ENCODE measurements at places on chromosomes 6 and 20.

- peaks cover 7% of the 10 kb centered on the region for H3K27me3 ChIP-seq
- no peak overlapping the region for H3K27ac ChIP-seq
- H3K36me3 ChIP-seq, result peaks cover 8% of the 10 kb centered on the region
Observed at GRCh38 chr6:95551678-95552324, 25.5 kb upstream of the MANEA start.

GRCh38 chr6:120675886-120676285, 658.4 kb downstream of the TBC1D32 start:
- no peak overlapping the region for H3K4me3 ChIP-seq
- H3K36me3 ChIP-seq, result no peaks in the 10 kb centered on the region
- H3K27ac ChIP-seq, result no peak overlapping the region
- DNase-seq, result no peak
- no peaks in the 10 kb centered on the region for H3K4me1 ChIP-seq

GRCh38 chr6:6405031-6405430, 84.6 kb upstream of the F13A1 start:
- H3K36me3 ChIP-seq, result no peaks in the 10 kb centered on the region
- H3K27me3 ChIP-seq, result no peaks in the 10 kb centered on the region
- no peaks in the 10 kb centered on the region for H3K4me1 ChIP-seq

- no peaks in the 10 kb centered on the region for H3K27me3 ChIP-seq
- H3K36me3 ChIP-seq, result peaks cover 2% of the 10 kb centered on the region
- H3K27ac ChIP-seq, result no peak overlapping the region
- H3K4me3 ChIP-seq, result no peak overlapping the region
- no peak for DNase-seq
- H3K4me1 ChIP-seq, result no peaks in the 10 kb centered on the region
Observed at GRCh38 chr6:156098839-156099238, 643.2 kb upstream of the NOX3 start.

GRCh38 chr20:47964149-47964548, 178.9 kb upstream of the SULF2 start:
- no peaks in the 10 kb centered on the region for H3K36me3 ChIP-seq
- no peak overlapping the region for H3K4me3 ChIP-seq
- no peaks in the 10 kb centered on the region for H3K4me1 ChIP-seq
- H3K27me3 ChIP-seq, result peaks cover 3% of the 10 kb centered on the region
- no peak overlapping the region for H3K27ac ChIP-seq

DNA sequence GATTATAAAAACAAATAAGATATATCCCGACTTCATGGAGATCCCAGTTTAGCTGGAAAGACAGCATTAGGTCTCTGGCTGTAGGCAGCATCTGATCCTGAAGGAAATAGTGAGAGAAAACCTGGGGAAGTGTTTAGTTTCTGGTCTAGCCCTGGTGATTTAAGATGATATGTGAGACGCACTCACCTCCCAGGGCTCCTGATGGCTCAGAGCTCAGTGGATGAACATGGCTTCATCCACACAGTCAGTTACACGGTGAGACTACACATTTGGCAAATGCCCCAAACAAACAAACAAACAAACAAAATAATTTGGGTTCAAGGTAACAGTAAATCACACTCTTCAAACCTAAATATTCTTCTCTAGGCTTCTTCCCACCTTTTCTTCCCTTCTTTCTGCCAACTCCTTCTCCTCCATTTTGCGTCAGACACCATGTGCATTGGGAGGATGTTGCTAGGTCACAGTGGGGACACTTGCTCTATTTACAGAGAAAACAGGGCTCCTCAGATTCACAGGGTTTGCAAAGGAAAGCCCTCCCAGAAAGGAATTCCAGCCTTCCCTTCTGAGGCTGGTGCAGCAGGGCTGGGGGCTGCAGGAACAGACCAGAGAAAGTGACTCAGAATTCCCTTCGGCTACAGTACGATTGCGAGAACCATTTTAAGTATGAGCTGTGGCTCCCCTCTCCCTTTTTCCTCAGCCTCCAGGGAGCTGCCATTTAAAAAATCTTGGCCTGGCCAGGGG, 59.6 kb upstream of the SALL4 start:
- no peak for DNase-seq
- no peaks in the 10 kb centered on the region for H3K4me1 ChIP-seq
- no peak overlapping the region for H3K27ac ChIP-seq
- H3K4me3 ChIP-seq, result no peak overlapping the region
- peaks cover 18% of the 10 kb centered on the region for H3K27me3 ChIP-seq

GRCh38 chr6:157188213-157188612, 135.1 kb downstream of the TMEM242 start:
- no peak for DNase-seq
- H3K4me1 ChIP-seq, result peaks cover 8% of the 10 kb centered on the region
- no peaks in the 10 kb centered on the region for H3K27me3 ChIP-seq
- no peak overlapping the region for H3K27ac ChIP-seq

DNA sequence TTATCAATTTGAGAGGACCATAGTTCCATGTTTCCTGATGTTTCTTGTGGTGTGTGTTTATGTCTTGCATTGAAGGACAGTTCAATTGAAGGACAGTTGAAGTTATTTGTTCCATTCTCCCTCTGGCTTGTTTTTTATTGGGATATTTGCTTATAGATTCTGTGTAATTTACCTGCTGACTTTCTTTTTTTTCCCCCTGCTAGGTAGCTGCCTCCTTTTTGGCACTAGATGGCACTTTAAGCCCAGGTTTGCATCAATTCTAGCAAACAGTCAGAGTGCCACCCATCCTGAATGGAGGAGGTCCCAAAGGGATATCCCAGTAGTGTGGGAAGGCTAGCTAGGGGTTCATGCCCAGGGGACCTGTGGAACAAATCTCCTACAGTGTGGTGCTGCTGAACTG, 78.1 kb downstream of the CFAP61 start:
- no peaks in the 10 kb centered on the region for H3K4me1 ChIP-seq
- no peaks in the 10 kb centered on the region for H3K36me3 ChIP-seq
- no peak overlapping the region for H3K4me3 ChIP-seq
- H3K27me3 ChIP-seq, result peaks cover 20% of the 10 kb centered on the region

DNA sequence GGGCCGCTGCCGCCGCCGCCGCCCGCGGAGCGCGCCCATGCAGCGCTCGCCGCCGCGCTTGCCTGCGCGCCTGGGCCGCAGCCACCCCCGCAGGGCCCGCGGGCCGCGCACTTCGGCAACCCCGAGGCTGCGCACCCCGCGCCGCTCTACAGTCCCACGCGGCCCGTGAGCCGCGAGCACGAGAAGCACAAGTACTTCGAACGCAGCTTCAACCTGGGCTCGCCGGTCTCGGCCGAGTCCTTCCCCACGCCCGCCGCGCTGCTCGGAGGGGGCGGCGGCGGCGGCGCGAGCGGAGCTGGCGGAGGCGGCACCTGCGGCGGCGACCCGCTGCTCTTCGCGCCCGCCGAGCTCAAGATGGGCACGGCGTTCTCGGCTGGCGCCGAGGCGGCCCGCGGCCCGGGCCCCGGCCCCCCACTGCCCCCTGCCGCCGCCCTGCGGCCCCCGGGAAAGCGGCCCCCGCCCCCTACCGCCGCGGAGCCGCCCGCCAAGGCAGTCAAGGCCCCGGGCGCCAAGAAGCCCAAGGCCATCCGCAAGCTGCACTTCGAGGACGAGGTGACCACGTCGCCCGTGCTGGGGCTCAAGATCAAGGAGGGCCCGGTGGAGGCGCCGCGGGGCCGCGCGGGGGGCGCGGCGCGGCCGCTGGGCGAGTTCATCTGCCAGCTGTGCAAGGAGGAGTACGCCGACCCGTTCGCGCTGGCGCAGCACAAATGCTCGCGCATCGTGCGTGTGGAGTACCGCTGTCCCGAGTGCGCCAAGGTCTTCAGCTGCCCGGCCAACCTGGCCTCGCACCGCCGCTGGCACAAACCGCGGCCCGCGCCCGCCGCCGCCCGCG, 730 bp downstream of the INSM1 start:
- peaks cover 65% of the 10 kb centered on the region for H3K27me3 ChIP-seq
- peak; percentile 28 for DNase-seq
- H3K27ac ChIP-seq, result no peak overlapping the region
- no peak overlapping the region for H3K4me3 ChIP-seq
- H3K4me1 ChIP-seq, result peaks cover 29% of the 10 kb centered on the region

DNA sequence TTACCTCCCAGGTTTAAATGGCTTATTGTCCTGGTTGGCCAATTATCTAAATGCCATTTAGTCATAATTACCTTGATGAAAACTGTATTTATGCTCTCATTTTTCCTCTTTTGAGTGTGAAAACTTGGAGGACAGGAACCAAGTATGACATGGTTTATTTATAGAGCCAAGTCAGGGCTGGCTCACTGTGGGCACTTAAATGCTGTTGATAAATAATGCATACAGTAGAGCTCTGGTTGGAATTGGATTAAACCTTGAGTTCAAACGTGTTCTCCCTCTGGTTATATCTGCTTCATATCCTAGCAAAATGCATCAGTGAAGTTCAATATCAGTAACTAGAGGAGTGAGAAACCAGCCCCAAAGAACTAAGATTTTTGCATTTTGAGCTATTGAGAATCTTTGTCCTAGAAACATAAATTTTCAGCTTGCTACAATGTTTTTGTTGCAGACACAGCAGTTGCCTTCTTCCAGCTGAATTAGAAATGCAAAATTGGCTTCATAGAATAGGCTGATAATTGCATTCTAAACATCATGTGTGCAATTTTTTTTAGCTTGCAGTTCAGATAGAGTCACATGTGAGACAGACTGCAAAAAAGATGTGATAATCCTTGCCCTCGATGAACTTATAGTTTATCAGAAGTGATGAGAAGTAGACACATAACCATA, 255.8 kb downstream of the BTBD3 start:
- H3K27ac ChIP-seq, result no peak overlapping the region
- H3K36me3 ChIP-seq, result no peaks in the 10 kb centered on the region
- no peak overlapping the region for H3K4me3 ChIP-seq
- no peaks in the 10 kb centered on the region for H3K27me3 ChIP-seq

DNA sequence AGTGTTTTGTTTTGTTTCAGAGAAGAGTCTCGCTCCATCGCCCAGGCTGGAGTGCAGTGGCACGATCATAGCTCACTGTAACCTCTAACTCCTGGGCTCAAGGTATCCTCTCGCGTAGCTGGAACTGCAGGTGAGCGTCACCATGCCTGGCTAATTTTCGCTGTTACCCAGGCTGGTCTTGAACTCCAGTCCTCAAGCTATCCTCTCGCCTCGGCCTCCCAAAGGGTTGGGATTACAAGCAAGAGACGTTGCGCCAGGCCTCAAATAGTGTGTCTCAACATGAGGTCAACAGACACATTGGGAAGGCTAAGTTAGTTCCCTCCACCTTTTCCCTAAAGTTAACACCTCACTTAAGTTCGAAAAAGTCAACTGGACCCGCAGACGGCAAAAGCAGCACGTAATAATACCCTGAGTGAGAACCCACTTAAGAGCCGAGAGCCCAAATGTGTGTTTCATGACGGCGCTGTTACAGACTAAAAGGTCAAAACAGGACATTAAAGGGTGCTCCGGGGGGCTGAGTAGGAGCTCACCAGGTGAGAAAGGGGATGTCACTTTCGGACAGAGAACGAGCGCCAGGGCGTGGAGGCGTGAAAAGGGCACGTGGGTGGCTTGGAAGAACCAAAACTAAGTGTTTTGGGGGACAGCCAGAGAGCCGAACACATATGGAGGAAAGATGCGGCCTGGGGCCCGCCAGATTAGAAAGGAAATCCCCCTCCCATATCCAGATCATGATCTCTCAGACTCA, 499 bp downstream of the TTI1 start:
- peaks cover 79% of the 10 kb centered on the region for H3K4me1 ChIP-seq
- peak overlapping the region; percentile 89 for H3K4me3 ChIP-seq
- peak overlapping the region; percentile 98 for H3K27ac ChIP-seq
- peak; percentile 71 for DNase-seq

DNA sequence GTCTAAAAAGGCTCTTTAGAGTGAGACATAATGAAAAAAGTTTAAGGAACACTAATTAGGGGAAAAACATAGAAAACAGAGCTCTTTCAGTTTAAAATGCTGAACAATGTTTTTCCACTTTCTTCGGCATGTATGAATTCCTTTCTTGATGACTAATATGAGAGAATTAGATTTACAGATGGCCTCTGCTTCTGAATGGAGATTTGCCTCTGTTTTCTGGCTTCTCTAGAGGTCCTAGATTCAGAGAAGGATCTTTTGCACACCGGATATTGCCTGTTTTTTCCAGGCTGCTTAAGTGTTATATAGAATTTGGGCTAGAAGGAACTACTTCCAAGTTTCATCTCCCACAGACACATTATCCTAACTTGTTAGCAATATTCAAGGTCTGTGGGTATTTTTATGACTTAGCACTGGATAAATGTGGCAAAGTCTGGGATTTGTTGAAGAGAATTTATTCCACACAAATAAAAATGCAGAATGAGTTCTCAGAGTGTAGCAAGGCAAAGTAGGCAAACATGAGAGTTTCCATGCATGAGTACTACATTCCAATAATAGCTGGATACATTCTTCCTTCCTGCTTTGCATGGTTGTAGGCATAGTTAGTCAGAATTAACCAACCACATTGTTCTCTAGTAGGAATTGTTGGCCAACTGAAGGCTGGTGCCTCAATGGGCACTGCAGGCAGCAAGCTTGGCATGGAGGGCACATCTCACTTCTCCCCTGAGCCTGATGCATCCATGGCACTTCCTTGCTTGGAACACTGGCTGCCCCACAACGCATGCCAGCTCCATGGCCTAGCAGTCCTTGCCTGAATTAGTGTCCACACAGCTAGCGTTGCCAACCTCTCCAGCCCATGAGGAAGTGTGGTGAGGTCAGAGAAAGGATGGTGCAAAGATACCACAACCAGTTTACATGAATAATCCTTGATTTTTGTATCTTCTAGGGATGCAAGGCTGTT, 224.2 kb downstream of the CLIC5 start:
- H3K27ac ChIP-seq, result no peak overlapping the region
- no peak overlapping the region for H3K4me3 ChIP-seq

DNA sequence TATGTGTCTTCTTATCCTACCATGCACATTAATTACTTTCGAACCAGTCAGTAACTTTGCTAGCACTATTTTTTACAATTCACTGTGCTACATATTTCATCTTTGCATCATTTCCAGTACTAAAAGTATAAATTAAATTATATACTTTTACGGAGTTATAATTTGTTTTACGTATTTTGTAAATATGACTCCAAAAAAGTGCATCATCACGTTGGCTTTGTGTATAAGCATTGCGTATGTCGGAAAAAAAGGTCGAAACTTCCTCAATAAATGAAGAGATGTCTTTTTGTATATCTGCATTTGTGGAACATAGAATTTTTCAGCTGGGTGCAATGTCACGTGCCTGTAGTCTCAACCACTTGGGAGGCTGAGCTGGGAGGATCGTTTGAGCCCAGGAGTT, 52.0 kb downstream of the USP49 start:
- H3K4me3 ChIP-seq, result no peak overlapping the region
- H3K27ac ChIP-seq, result no peak overlapping the region
- no peaks in the 10 kb centered on the region for H3K27me3 ChIP-seq
- H3K36me3 ChIP-seq, result no peaks in the 10 kb centered on the region
- DNase-seq, result no peak
- H3K4me1 ChIP-seq, result peaks cover 2% of the 10 kb centered on the region

- no peak overlapping the region for H3K27ac ChIP-seq
- no peaks in the 10 kb centered on the region for H3K27me3 ChIP-seq
- H3K4me3 ChIP-seq, result no peak overlapping the region
Observed at GRCh38 chr20:4951299-4951698, 50.0 kb downstream of the SLC23A2 start.

GRCh38 chr6:47247227-47247797, 62.4 kb downstream of the TNFRSF21 start:
- no peak for DNase-seq
- no peak overlapping the region for H3K27ac ChIP-seq
- peaks cover 37% of the 10 kb centered on the region for H3K4me1 ChIP-seq
- peaks cover 2% of the 10 kb centered on the region for H3K27me3 ChIP-seq
- no peaks in the 10 kb centered on the region for H3K36me3 ChIP-seq
- H3K4me3 ChIP-seq, result no peak overlapping the region
